ENCODE measurements at places on chromosomes 2 and 18. TPM values are rescaled to one million over a fixed set of nuclear protein-coding genes. Genes with fewer than 3 reads are reported as not detected.

SERPINB7 gene
- 0.36 TPM for total RNA-seq

TOGARAM2 gene
- 0.72 TPM for total RNA-seq

SLC23A3 gene
- 1.4 TPM for total RNA-seq

SERPINB12 gene
- not detected for total RNA-seq
